ENCODE measurements at places on chromosomes 4 and X.

- peak; percentile 9 for DNase-seq
Observed at GRCh38 chr4:82865592-82865991, 25.4 kb downstream of the SEC31A start.

DNA sequence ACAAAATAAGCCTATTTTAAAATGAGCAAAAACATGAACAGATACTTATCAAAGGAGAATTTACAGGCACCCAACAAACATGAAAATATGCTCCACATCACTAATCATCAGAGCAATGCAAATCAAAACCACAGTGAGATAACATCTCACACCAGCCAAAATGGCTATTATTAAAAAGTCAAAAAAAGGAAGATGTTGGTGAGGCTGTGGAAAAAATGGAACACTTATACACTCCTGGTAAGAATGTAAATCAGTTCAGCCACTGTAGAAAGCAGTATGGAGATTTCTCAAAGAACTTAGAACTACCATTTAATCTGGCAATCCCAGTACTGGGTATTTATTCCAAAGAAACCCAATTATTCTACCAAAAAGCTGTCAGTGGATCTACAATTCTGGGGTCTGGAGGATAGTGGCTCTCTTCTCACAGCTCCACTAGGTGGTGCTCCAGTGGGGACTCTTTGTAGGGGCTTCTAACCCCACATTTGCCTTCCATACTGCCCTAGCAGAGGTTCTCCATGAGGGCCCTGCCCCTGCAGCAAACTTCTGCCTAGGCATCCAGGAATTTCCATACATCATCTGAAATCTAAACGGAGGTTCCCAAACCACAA is 9.1 kb upstream of the ZNF732 start:
- DNase-seq = no peak

- DNase-seq = no peak
Observed at GRCh38 chr4:86558797-86559196, 35.3 kb upstream of the PTPN13 start.

GRCh38 chrX:70485466-70485865 is 40.8 kb downstream of the DLG3 start:
- no peak for DNase-seq

DNA sequence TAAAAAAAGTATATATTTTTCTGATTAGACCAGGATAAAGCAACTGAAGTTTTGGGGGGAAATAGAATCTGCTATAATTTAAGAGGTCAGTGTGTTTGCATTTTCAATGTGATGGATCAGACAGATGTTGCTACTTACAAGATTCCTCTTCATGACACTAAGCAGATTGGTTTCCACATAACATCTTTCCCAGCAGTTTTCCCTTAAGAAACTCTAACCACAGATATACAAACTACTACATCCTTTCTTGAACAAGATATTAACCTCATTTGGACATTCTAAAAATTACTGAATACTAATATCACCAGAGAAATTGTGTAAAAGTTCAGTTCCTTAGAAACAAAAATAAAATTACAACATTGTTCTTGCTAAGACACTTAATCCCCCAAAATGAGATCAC is 106.7 kb upstream of the GUCY1A1 start:
- no peak for DNase-seq

GRCh38 chrX:23820235-23820782 is 37.3 kb downstream of the SAT1 start:
- DNase-seq = no peak

DNA sequence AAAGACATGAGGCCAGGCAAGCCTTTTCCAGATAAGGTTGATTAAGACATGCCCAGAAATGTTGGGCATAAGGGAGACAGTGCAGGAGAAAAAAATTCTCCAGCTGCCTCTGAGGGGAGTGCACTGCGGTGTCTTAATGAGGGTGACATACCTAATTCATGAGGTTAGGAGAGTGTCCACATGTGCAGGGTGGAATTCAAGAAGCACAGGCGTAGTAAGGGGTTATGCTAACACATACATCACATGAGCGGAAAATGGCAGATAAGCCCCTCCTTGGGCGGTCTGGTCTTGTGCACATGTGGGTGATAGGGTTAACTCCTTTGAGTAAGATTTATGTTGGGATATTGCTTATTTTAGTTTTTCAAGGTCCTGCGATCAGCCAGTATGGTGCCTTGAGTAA is 122.4 kb downstream of the PHKA2 start:
- DNase-seq = no peak

GRCh38 chr4:68319040-68319439 is 30.9 kb downstream of the YTHDC1 start:
- DNase-seq = peak; percentile 56
